Stromal cell of bone marrow (primary cell): ENCODE measurements at places on chromosomes 2 and 18.
A peak's percentile ranks its signal among the peaks of the same experiment; 100 is the strongest.

DNA sequence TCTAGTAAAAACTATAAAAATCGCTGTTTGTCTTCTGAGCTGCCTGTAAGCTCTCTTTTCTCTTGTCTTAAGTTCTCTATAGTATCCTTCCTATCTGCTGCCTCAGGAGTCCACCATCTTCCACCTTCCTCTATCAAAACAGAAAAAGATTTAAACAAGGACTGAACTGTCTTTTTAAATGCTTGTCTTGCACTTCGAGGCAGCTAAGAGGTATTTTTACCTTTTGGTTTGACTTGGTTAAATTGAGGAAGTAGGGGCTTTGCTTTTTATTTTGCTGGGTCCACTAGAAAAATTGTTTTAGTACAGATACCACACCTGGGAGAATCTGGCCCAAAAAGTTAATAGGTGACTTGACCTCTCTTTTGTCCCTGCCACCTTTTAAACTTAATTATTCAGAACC lies 12.2 kb downstream of the SESTD1 start:
- no peak for DNase-seq

- no peak for DNase-seq
These were observed 91.3 kb downstream of the NBEAL1 start for GRCh38 chr2:203105996-203106395.

DNA sequence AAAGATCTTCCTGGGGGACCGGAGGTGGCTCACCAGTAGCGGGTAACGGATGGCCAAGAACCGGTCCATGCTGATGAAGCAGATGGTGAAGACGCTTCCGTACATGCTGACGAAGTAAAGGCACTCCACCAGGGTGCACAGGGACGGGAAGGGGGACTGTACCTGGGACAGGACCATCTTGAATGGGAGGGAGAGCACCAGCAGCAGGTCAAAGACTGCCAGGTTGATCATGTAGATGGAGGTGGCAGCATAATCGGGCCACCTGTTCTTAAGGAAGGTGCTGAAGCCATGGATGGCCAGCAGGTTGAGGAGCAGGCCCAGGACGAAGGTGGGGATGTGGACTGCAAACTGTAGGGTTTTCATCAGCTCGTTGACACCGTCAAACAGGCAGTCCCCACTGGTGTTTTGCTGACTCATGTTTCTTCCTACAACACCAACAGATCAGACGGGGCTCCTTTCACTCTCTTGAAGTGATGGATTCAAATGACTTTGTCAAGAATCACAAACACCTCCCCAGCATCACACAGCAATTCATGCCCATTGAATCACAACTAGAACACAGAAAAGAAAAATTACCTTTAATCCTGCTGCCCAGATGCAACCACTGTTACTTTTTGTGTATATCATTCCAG lies 14.4 kb downstream of the GPR55 start:
- no peak for DNase-seq

DNA sequence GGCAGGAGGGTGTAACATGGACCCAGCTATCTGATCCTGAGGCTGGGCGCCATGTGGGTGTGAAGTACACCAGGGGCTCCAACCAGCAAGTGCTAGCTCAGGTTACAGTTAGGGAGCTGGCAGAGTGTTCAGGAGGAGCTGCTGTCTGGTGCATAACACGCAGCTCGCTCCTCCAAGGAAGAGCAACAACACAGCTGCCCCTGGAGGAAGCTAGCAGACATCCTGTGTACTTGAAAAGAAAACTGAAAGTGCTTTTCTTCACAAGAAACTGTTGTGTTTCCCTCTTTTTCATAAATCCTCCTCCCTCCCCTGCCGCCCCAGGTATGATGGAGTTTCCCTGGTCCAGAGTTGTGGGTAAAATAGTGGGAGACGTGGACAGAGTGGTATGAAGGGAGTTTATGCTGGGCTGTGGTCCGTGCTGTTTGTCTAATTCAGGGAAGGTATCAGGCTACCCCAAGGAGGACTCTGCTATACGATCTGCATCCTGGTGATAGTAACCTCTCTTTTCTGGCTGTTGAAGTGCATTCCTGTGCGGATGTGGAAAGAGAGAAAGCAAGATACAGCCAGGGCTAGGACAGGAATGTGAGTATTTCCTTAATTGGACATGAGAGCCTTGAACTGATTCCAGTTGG lies 6.1 kb upstream of the LBH start:
- no peak for DNase-seq

GRCh38 chr2:180366481-180366880 lies 359.4 kb upstream of the CWC22 start:
- no peak for DNase-seq

GRCh38 chr2:7420530-7420929 lies 503.3 kb downstream of the RNF144A start:
- no peak for DNase-seq

DNA sequence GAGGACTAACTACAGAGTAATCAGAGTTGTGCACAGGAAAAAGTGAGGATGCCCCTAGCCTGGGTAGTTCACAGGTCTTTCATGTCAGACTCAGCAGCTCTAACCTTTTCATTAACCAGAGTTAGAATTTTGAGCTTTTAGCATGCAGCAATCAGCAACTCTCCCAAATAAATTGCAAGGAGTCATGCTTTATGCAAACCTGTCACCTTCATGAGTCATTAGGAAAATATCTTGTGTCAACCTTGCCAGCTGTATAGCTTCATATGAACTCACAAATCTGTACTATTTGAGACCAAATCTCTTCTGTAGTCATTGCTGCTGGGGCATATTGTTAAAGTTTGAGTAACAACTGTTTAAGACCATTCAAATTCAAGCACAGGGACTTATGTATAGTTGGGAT lies 382.3 kb upstream of the NT5C1B start:
- no peak for DNase-seq

GRCh38 chr2:202140522-202141252 lies 67.6 kb downstream of the KIAA2012 start:
- no peak for DNase-seq

GRCh38 chr18:54389143-54389505 lies 31.4 kb downstream of the C18orf54 start:
- no peak for DNase-seq

GRCh38 chr2:237754182-237754581 lies 44.4 kb upstream of the RBM44 start:
- DNase-seq: no peak

DNA sequence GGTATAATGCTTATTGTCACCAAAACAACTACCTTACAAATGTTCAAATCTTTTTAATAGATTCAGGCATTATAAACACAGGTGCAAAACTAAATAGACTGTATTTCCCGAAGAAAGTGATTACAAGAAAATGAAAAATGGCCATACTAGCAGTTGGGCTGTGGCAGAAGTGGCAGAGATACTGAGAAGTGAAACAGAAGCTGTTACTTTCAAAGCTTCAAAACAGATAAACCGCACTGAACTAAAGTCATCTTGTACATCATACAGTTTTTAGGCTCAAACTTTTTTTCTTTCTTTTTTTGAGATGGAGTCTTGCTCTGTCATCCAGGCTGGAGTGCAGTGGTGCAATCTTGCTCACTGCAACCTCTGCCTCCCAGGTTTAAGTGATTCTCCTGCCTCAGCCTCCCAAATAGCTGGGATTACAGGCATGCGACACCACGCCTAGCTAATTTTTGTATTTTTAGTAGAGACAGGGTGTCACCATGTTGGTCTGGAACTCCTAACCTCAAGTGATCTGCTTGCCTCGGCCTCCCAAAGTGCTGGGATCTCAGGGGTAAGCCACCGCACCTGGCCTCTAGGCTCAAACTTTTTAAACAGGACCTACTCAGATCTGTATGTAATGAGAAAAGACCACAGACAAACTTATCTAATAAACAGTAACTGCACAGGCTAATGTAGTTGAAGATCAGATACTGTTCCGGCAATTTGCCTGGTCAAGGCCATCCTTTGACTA lies 77.9 kb upstream of the SATB2 start:
- DNase-seq: no peak

GRCh38 chr2:39265315-39265714 lies 21.5 kb upstream of the CDKL4 start:
- no peak for DNase-seq

- no peak for DNase-seq
These were observed 407.6 kb upstream of the MYT1L start for GRCh38 chr2:2738684-2739083.

- DNase-seq: no peak
These were observed 272.8 kb downstream of the TWIST2 start for GRCh38 chr2:239120664-239121063.

DNA sequence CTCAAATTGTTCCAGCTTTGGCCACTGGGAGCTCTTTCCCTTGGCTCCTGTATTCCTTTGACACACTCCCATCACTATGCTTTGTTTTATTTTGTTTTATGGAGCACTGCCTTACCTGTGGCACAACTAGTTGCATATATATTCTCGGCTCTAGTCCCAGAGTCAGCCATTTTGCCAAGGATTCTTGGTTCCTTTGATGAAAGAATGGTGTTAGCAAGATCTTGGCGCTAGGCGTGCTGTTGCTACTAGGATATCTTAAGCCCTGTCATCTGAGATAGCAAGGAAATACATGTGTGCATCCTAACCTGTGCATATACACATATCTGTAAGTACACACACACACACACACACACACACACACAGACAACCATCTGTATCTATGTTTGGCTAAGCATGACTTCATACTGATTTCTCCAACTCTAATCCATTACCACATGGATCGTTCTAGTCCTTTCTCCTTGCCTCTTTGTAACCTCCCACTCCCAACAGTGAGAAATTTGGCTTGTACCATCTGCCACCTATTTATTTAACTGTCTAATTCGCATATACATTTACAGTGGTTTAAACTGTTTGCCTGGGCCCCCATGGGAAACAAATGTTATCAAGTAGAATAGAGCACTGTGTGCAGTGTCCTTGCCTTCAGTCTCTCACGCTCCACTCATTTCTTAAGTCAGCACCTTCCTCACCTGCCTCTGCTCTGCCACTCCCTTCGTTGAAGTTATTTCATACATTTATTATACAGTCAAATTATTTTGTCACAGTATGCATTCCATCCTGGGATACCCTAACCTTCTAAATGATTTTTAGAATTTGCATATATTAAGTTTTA lies 137.5 kb upstream of the MAP3K20 start:
- no peak for DNase-seq

GRCh38 chr2:30664761-30665358 lies 142.4 kb downstream of the CAPN13 start:
- DNase-seq: peak; percentile 93

DNA sequence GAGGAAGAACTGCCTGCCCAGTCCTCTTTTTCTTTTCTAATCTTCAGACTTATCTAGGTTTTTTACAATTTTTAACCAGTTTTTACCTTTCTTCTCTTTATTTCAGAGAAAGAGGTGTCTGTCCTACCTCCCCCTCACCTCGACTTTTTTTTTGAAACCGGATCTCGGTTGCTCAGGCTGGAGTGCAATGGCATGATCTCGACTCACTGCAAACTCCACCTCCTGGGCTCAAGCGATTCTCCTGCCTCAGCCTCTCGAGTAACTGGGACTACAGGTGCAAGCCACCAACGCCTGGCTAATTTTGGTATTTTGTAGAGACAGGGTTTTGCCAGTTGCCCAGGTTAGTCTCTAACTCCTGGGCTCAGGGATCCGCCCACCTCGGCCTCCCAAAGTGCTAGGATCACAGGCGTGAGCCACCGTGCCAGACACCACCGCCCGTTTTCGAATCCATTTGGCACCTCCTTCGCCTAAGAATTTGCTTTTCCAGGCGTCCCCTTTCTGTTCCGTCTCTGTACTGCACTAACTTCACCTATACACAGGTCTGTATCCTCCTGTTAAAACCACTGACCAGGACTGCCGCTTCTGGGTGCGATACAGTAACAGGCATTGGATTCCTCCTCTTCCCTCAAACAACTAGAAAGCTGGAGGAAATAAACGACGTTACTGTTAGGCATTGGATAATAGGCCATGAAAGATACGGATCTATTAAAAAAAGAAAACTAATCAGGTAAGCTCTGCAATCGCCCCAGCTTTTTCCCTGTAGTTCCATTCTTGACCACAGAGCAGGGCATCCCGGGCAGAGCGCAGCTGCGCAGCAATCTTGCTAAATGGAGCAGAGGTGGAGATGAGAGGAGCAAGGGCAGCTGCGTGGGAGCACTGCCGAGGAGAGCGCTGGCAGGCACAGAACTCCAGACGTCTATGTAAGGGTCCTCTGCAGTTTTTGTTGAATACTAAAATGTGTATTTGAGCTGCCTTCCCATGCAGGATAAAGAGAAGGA lies 69.9 kb downstream of the ZC3H6 start:
- no peak for DNase-seq

- no peak for DNase-seq
These were observed 253.4 kb upstream of the HDAC4 start for GRCh38 chr2:239654266-239654665.

GRCh38 chr2:133976659-133977058 lies 277.2 kb upstream of the MGAT5 start:
- DNase-seq: no peak

GRCh38 chr18:36771245-36771644 lies 57.6 kb downstream of the TPGS2 start:
- no peak for DNase-seq

DNA sequence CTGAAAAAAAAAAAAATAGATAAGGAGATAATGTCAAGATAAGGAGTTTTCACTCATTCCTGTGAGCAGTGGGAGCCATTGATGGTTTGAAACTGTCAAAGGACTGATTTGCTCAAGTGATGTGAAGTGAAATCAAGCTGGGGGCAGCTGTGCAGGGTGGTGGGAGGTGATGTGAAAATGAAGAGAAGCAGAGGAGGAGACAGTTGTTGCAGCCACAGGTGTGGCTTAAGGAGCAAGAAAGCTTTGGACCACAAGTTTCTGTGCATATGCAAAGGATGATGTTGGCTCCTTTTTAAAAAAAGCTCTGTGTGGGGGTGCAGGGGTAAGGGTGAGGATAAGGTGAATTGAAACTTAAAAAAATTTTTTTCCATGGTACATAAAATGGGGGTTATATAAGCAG lies 8.3 kb downstream of the EFR3B start:
- DNase-seq: no peak

- peak; percentile 56 for DNase-seq
These were observed 292.9 kb downstream of the XIRP2 start for GRCh38 chr2:167181134-167181533.

DNA sequence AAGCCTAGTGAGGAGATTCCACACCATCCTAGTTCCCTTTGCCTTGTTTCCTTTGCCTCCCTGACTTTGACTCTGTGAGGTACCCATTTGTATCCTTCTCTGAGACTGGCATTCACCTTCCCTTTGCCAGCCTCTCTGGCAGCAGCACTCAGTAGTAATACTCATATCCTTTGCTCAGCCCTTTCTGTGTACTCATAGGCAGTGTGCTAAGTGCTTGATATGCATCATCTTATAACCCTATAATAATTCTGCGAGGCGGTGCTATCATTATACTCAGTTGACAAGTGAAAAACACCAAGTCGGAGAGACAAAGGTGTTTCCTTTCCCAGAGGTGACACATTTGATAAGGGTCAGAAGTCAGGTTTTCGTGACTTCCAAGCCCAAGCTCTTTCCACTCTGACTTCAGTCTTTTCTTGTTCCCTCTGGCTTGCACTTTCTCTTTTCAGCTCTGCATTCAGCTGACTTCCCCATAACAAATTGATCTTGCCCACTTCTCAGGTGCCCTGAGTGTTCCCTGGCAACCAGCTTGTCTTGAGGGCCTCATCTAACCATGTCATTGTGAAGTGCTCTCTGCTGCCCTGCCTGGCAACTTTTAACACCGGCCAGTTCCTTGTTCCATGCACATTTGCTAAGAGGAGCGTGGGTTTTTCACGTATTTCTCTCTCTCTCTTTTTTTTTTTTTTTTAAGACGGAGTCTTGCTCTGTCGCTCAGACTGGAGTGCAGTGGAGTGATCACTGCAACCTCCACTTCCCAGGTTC lies 94.5 kb upstream of the UPP2 start:
- DNase-seq: no peak
